Stimulated activated CD4-positive, alpha-beta T cell treated with anti-CD3 and anti-CD28 coated beads, Interleukin-4, amount 100 ng/mL, for 4 hours (primary cell): ENCODE measurements at places on chromosomes 5 and 9.
A peak's percentile ranks its signal among the peaks of the same experiment; 100 is the strongest.

- DNase-seq = no peak
Measured at GRCh38 chr5:59095480-59095879, 512.6 kb downstream of the RAB3C start.

DNA sequence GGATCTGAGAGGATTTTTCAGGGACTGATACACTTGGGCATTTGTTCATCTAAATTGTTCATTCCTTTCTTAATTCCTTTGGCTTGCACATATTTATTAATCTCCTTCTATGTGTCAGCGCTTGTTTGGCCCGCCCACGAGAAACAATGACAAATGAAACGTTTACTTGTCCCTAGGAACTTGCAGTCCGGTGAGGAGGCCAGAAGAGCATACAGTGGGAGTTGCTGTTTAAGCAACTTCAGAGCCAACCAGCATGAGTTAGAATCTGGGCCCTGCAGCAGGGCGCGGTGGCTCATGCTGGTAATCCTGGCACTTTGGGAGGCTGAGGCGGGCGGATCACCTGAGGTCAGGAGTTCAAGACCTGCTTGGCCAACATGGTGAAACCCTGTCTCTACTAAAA, 18.8 kb downstream of the FBXL7 start:
- DNase-seq = no peak

DNA sequence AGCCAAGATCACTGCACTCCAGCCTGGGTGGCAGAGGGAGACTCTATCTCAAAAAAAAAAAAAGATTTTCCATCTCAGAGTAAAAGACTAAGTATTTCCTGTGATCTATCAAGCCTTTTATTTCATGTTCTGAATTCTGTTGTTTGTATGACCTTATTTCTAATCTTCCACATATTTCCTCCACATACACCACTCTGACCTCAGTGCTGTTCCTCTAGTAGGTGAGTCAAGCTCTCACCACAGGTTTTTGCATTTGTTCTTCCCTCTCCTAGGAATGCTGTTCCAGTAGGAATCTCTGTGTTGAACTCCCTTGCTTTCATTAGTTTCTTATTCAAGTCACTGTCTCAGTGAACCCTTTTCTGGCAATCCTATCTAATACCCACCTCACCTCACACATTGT, 68.1 kb downstream of the INVS start:
- no peak for DNase-seq

- DNase-seq = no peak
Measured at GRCh38 chr5:84378961-84379360, 5.7 kb downstream of the EDIL3 start.

- no peak for DNase-seq
Measured at GRCh38 chr5:36965179-36965578, 88.6 kb downstream of the NIPBL start.

DNA sequence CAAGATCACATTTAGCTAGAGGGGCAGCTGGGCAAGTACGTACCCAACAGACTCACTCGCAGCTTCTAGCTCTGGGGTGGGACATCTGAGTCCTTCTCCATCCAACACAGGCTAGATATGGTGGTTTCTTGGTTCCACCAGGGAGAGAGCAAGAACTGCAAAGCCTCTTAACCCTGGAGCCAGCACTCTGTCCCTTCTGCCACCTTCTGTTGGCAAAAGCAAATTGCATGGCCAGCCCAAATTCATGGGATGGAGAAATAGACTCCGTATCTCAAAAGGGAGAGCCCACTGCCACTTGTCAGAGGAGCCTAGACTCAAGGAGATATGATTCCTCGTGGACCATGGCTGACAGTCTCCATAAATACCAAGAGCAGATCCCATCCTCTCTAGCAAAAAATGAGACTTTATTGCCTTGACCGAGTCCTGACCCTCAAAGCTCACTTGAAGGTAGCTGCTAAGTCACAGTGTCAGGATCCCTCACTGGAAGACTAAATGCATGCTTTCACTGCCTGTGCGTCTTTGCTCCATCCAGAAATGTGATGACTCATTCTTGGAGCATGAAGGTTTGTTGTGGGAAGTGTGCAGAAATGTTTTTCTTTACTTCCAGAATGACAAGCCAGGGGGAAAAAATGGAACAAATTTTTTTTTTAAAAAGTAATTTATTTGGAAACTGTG, 28.8 kb upstream of the ROR2 start:
- no peak for DNase-seq

- no peak for DNase-seq
Measured at GRCh38 chr5:17227868-17228267, 10.4 kb downstream of the BASP1 start.

DNA sequence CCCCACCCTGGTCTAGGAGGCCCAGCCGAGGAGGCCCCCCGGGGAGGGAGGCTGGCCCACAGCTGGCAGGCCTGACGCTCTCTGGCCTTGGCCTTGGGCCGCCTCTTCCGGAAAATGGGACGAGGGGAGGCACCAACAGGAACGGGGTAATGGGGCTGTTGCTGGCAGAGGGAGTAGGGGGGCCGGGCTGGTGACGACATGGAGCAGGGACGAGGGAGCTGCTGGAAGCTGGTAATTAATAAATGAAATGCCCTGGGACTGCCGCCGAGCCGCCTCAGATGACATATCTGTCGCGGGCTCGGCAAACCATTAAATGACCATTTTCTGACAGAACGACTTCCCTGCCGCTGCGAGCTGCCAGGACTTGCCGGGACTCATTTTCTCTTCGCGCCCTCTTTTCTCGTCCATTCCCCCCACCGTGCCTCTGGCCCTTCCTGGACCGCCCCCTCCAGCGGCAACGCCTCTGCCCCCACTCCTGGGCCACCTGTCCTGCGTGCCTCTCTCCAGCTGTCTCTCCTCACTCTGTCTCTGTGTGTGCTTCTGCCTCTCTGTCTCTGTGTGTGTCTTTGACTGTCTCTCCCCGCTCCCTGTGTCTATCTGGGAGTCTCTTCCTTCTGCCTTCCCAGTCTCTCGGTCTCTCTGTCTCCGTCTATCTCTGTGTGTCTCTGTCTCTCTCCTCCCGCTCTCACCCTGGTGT, 215.7 kb downstream of the PAX5 start:
- no peak for DNase-seq

DNA sequence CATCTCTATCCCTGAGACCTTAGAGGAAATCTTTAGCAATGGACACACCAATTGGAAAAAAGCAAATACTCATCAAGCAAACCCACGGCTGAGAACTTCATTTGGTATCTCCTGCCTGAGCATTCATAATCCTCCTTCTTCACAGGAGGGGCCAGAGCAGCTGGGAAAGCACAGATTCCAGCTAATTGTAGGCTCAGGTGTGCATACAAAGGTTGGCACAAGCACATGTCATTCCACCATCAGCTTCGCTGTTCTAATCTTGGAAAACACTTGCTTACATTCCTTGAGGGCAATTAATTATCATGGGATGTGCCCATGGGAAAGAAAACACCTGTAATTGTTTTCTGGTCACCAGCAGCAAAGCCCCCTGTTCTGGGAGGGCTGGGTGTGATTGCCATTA, 376.6 kb downstream of the SPOCK1 start:
- no peak for DNase-seq

DNA sequence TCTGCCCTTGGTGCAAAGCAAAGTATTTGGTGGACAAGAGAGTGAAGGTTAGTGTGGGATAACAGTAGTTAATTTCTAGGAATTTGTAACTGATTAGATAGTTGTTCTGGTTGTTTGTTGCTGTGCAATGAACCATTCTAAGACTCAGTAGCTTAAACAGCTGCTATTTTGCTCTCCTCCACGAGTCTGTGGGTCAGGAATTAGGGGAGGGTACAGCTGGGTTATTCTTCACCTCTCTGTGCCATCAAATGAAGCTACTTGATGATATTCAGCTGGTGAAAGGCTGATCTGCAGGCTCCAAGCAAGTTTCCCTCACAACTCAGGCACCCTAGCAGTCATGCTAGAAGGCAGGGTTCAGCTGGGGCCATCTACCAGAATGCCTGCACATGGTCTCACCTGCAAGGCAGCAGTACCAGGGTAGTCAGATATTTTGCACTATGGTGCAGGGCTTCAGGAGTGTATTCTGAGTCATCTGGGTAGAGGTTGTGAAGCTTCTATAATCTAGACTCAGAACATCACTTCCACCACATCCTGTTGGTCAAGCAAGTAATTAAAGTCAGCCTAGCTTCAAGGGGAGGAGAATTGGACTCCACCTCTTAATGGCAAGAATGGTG, 159.5 kb upstream of the SLC28A3 start:
- DNase-seq = no peak

GRCh38 chr9:272251-273213, 57.9 kb downstream of the DOCK8 start:
- DNase-seq = peak; percentile 73

GRCh38 chr9:99125446-99125845, 20.5 kb downstream of the TGFBR1 start:
- no peak for DNase-seq

DNA sequence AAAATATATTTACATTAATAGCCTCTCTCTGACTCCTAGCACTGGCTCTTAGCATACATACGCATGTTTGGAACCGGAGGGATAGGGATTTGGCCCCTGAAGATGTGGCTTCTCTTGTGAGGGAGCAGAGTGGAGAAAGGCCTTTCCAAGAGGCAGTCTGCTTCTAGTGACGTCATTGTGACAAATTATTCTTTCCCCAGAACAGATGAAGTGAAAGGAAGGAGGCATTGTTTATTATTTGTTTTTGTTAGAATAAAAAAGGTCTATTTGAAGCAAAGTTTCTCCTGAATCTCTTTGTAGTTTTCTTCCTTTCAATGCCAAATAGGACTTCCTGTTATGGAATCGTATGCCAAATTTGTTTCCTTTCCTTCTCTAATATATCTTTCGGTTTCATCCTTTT, 361.6 kb downstream of the ICE1 start:
- no peak for DNase-seq

- no peak for DNase-seq
Measured at GRCh38 chr5:40937075-40937474, 27.8 kb downstream of the C7 start.

DNA sequence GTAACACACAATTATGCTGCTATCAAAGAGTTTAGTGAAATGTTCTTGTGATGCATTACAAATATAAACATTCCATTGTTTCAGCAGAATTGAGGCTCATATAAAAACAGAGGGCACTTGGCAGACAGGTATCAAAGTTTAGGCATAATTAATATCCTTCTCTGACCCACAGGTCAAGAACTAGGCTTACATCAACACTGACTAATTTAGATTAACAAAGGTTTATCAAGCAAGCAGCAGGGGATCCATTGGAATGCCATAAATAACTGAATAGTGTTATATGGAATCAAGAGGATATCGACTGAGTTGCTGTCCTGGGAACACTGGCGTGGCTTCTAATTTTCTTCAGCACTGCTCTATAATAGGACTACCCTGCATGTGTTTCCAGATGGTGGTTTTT, 414.5 kb upstream of the ARRDC3 start:
- DNase-seq = no peak

DNA sequence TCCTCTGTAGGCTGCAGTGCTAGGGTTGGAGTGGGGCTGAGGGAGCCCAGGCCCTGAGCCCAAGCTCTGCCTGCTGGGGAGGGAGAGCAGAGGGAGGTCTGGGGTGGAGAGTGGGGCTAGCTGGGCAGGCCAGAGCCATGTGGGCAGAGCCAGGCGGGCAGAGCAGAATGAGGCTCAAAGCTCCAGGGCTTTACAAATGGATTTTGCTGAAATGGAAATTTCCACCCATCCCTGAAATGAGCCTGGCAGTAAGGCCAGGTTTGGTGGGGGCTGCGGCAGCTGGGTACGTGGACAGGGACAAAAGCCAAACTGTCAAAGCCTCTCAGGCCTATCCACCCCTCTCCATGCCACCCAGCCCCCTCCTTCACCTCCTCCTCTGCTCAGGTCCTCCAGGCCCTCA, 74.2 kb upstream of the ARAP3 start:
- no peak for DNase-seq

DNA sequence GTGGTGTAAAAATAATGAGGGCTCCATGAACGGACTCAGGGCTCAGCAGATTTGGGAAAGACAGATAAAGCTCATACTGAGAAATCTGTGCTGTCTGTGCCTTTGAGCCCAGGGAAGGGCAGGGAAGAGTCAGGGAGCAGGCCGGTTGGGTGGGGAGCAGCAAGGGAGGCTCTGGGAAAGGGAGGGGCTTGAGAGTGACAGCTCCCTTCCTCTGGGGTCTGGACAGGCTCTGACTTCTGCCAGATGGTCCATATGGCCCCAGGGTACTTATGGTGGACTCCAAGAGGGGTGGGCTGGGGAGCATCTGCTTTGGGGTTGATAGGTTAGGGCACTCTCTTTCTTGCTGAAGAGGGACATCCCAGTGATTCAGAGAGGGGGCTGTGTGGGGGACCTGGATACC, 2.1 kb downstream of the NPR2 start:
- no peak for DNase-seq

DNA sequence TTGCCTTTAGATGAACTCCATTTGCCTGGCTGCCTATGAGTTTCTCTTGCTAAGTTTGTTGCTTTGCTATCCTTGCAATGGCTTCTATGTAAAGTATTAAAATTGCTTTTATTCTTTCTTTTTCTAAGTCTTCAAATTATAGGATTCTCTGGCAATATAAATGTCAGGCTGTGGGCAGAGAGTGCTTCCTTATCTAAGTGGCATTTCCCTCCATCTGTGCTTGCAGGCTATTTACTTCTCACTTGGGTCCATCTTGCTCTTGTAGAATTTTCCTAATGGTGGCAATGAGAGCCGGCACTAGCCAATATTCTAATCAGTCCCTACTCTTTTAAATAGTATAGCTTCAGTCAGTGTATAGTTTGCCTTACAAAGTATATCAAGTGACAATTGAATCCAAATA, 63.3 kb downstream of the FAM174A start:
- DNase-seq = no peak

- DNase-seq = no peak
Measured at GRCh38 chr9:71955300-71955915, 44.0 kb downstream of the C9orf85 start.

DNA sequence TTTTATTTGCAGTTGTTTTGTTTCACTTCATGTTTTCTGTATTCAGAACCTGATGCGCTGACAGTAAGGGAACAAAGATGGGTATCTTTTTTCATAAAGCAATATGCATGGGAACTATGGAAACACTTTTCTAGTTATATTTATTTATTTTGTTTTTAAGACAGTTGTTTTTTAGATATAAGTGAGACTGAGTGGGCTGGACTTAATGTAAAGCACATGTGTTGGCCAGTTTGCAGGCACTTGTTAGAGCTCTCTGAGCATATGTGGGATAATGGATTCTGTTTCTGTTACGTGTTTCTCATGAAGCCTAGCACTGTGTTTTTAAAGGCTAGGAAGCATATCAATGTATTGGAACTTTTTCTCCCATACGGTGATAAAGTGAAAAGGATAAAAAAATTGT, 164.1 kb downstream of the PRR16 start:
- DNase-seq = no peak

GRCh38 chr5:178931846-178932760, 8.9 kb upstream of the ZNF454 start:
- DNase-seq = no peak
